ENCODE measurements at places on chromosomes 11 and 22. TPM values are rescaled to one million over a fixed set of nuclear protein-coding genes. Genes with fewer than 3 reads are reported as not detected.

Gene SCUBE1
- 19.0 TPM for total RNA-seq

Gene INS
- total RNA-seq: not detected

Gene RRP8
- 28.0 TPM for total RNA-seq

Gene C22orf39
- 31.5 TPM for total RNA-seq

Gene DEFB131B
- total RNA-seq: not detected

Gene ANO5
- total RNA-seq: 5.2 TPM

Gene PGA5
- total RNA-seq: not detected

Gene STARD10
- 66.7 TPM for total RNA-seq

Gene TPBGL
- 0.26 TPM for total RNA-seq

Gene GAB4
- 0.23 TPM for total RNA-seq

Gene RFPL3
- total RNA-seq: not detected

Gene ZP1
- not detected for total RNA-seq

Gene MAP6
- total RNA-seq: 13.5 TPM

Gene KDELR3
- total RNA-seq: 7.5 TPM

Gene ACR
- 1.7 TPM for total RNA-seq

Gene TMPRSS4
- 224 TPM for total RNA-seq

Gene TMEM218
- 33.8 TPM for total RNA-seq

Gene TRIM49
- total RNA-seq: not detected

Gene ARL2
- 78.1 TPM for total RNA-seq

Gene SORL1
- total RNA-seq: 134 TPM

Gene CALCA
- not detected for total RNA-seq

Gene HPX
- 1.2 TPM for total RNA-seq

Gene JAML
- 13.9 TPM for total RNA-seq

Gene CHST1
- total RNA-seq: 0.81 TPM

Gene CRYBB2
- 0.47 TPM for total RNA-seq

Gene OR6T1
- total RNA-seq: not detected

Gene SEC14L6
- 0.57 TPM for total RNA-seq

Gene XKR3
- not detected for total RNA-seq

Gene MEI1
- 6.8 TPM for total RNA-seq

Gene TRIM48
- not detected for total RNA-seq

Gene SCN2B
- 0.18 TPM for total RNA-seq

Gene PLAAT5
- 2.1 TPM for total RNA-seq

Gene USP35
- total RNA-seq: 10.0 TPM

Gene IL18
- 20.0 TPM for total RNA-seq

Gene IL17REL
- total RNA-seq: not detected
